ENCODE measurements at places on chromosomes 7 and 10. TPM values are rescaled to one million over a fixed set of nuclear protein-coding genes. Genes with fewer than 3 reads are reported as not detected.

GRCh38 chr7:1530946-1531262 lies 402 bp downstream of the MAFK start:
- H3K4me3 ChIP-seq = peak overlapping the region; percentile 94
- peak overlapping the region; percentile 95 for H3K27ac ChIP-seq
- DNase-seq = no peak
- H3K27me3 ChIP-seq = peaks cover 2% of the 10 kb centered on the region
- peaks cover 33% of the 10 kb centered on the region for H3K36me3 ChIP-seq

Gene FMC1
- total RNA-seq = 17.4 TPM

DNA sequence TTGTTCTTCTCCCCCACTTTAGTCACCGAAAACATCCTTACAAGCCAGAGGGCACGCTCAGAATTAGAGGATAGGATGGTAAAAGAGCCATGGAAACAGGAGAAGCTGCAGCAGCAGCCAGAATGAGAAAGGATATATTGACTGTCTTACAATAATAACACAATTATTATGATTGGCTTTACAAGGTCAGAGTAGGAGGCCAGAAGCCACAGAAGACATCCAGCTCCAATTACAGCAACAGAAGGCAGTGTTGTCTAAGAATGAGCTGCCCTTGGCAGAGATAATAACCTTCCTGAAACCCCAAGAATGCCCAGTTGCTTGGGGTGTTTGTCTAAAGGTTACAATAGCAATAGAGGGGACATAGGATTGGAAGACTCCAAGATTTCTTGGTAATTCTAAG lies 168.8 kb downstream of the C1GALT1 start:
- no peak for DNase-seq
- no peaks in the 10 kb centered on the region for H3K27me3 ChIP-seq
- no peak overlapping the region for H3K4me3 ChIP-seq
- H3K36me3 ChIP-seq = no peaks in the 10 kb centered on the region

DNA sequence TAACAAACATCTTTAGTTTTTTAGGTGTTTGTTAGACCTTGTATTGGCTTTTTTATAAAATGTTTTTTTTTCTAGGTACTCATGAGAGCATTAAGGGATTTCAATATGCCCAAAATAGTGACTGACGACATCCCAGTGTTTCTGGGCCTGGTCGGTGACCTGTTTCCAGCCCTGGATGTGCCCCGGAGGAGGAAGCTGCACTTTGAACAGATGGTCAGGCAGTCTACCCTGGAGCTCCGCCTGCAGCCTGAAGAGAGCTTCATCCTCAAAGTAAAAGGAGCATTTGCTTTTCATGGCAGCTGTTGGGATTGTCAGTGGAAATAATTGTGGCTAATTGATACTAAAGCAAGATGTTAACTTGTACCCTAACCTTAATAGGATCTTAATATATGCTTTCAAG lies 161.5 kb downstream of the DNAH11 start:
- H3K27me3 ChIP-seq = no peaks in the 10 kb centered on the region
- H3K27ac ChIP-seq = no peak overlapping the region
- H3K4me1 ChIP-seq = no peaks in the 10 kb centered on the region
- H3K4me3 ChIP-seq = no peak overlapping the region
